ENCODE measurements at places on chromosomes 4 and X.

GRCh38 chrX:151419782-151420181, 22.8 kb downstream of the VMA21 start:
- DNase-seq = no peak

DNA sequence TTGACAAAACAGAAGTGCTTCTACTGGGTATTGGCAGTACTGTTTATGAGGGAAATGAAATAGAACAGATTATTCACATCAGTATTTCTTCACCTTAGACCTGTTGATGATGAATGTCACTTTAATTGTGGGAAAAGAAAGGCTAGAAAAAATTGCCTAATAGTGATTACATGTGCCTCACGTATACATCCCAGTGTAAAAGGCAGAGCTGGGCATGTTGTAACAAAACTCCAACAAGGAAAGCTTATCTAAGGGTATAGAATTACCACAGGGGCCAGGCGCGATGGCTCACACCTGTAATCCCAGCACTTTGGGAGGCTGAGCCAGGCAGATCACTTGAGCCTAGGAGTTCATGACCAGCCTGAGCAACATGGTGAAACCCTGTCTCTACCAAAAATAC, 4.2 kb downstream of the PGM2 start:
- DNase-seq = no peak

DNA sequence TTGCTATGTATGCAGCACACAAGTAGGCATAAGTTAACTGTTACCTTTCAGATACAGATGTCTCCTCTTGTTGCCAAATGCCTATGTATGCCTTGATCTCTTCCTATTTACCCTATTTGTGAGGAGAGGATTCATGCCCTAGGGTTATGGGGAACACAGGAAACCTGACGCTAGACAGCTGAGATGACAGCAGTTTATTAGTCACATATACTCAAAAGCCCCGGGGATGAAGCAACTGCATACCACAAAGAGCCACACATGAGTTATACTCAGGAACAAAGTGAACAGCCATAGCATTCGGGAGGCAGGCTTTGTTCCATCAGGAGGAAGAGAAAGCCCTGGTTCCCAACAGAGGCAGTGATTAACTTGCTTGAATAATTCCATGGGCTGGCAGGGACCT, 1011.7 kb upstream of the PCDH7 start:
- DNase-seq = no peak

GRCh38 chr4:182325397-182325796, 82.2 kb downstream of the TENM3 start:
- no peak for DNase-seq

GRCh38 chr4:8185295-8185694, 13.8 kb upstream of the SH3TC1 start:
- DNase-seq = no peak

GRCh38 chrX:153769158-153769864, 5.3 kb downstream of the PLXNB3 start:
- DNase-seq = no peak

DNA sequence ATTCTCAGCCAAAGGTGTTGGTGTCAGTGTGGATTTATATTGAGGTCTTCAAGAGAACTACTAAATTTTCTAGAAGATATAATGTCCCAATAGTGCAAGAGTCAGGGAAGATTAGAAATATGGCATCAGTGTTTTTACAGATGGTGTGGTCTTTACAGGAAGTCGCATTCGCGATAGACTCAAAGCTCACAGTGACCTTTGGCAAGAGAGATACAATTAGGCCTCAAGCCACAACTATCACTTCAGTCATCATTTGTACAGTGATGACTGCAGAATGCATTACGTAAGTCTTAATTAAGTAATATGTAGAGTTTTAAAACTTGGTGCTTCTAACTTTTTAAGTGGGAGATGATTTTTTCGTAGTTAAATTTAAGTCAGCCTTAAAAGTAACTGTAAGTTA, 237.2 kb upstream of the FSTL5 start:
- no peak for DNase-seq

DNA sequence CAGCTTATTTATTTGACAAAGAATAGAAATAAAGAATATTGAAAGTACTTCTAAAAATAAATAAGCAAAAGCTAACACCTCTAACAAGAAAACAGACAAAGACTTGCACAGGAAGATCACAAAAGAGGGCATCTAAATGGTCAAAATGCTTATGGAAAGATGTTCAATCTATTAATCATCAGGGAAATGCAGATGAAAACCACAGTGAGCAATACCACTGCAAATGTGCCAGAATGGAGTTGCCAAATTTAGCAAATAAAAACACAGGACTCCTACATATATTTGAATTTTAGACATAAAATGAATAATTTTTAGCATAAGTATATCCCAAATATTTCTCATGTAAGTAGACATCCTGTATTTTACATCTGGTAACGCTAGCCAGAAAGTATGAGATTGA, 56.1 kb upstream of the HPGD start:
- no peak for DNase-seq

GRCh38 chr4:25030277-25031076, at the start of gene LGI2:
Gene LGI2 (minus strand): TSS chr4:25030946. CDS start chr4:25030693, 253 bp downstream.
- no peak for DNase-seq

GRCh38 chr4:39363773-39364393, 2.3 kb downstream of the RFC1 start:
- no peak for DNase-seq

GRCh38 chrX:106286053-106286650, 118.0 kb downstream of the PWWP3B start:
- DNase-seq = no peak

DNA sequence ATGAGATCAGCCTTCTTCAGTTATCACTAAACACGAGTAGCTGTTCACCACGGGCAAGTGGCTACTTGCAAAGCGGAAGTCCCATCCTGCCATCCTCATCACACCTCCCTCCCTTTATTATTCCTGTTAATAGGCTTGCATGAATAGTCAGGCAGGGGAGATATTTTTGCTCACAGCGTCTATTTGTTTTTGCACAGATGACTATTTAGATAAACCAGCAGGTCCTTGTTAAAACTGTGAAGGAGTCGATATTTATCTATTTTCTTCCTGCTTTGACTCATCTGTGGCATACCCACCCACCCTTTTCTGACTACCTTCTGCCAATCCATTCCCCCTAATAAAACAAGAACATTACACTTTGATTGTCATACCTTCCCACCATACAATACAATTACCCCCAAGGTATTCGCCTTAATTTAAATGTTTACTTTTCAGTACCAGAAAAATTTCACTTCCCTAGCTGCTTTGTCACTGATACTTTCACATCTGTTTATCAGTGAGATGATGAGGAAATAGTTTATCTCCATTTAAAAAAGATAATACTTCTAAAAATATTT, 96.6 kb upstream of the BANK1 start:
- DNase-seq = no peak

All from activated gamma-delta T cell (primary cell).